ENCODE measurements at places on chromosomes 4 and X. TPM values are rescaled to one million over a fixed set of nuclear protein-coding genes. Genes with fewer than 3 reads are reported as not detected.

DNA sequence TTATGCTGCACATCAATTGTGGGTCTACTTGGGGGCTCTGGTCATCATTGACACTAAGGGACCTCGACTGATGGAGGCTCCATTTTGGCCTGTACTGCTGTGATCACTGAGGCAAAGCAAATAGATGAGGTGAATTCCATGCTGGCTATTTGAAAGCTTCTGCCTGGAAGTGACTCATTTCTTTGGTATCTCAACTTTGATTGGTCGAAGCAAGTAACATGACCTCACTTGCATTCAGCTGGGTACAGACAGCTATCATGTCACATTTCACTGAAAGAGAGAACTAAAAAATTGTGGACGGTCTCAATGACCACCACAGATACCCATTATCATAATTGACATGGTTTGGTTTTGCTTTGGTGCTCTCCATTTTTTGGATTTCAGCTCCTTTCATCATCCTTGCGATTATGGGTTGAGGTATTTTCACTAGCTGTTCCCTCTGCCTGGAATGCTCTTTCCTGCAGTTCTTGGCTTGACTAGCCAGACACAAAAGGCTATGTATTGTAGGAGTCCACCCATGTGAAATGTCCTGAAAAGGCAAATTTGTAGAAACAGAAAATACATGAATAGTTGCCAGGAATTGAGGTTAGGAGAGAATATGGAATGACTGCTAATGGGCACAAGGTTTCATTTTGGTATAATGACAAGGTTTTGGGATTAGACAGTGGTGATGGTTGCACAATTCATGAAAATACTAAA lies 369.2 kb upstream of the LCORL start:
- no peaks in the 10 kb centered on the region for H3K27me3 ChIP-seq
- DNase-seq: no peak
- no peak overlapping the region for H3K4me3 ChIP-seq
- no peaks in the 10 kb centered on the region for H3K4me1 ChIP-seq

Gene TSPAN5
- total RNA-seq: 21.8 TPM

- H3K27me3 ChIP-seq: no peaks in the 10 kb centered on the region
- no peak overlapping the region for H3K27ac ChIP-seq
- peaks cover 18% of the 10 kb centered on the region for H3K4me1 ChIP-seq
- no peak overlapping the region for H3K4me3 ChIP-seq
- H3K36me3 ChIP-seq: no peaks in the 10 kb centered on the region
These were observed 123.1 kb downstream of the BTC start for GRCh38 chr4:74671080-74671698.

GRCh38 chr4:170106900-170107299 lies 17.1 kb upstream of the AADAT start:
- no peak overlapping the region for H3K4me3 ChIP-seq
- no peak for DNase-seq
- no peaks in the 10 kb centered on the region for H3K27me3 ChIP-seq
- H3K36me3 ChIP-seq: no peaks in the 10 kb centered on the region

Gene NXF3
- 1.3 TPM for total RNA-seq

Gene SORBS2
- 20.0 TPM for total RNA-seq

DNA sequence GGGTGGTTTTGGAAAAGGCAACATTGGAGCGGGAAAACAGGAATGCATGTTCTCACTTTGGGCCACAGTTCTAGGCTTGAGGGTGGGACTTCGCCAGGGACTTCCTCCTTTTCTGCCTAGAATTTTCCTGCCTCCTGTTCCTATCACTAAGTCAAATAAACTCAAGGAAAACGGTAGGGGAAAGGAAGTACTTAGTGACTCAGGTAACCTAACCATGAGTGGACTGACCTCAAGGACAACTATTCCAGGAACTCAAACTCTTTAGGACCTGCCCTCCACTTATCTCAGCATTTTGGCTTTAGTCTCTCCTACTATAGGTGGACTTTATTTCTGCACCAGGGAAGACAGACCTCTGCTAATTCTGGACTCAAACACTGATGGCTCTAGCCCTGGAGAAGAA lies 281.7 kb downstream of the ZNF674 start:
- no peaks in the 10 kb centered on the region for H3K27me3 ChIP-seq
- H3K4me1 ChIP-seq: peaks cover 3% of the 10 kb centered on the region
- no peak overlapping the region for H3K27ac ChIP-seq
